Vagina (tissue), 2 donors: ENCODE measurements at places on chromosomes 7 and 10.

- H3K36me3 ChIP-seq, result no peaks in the 10 kb centered on the region
- DNase-seq, result no peak
- no peaks in the 10 kb centered on the region for H3K27me3 ChIP-seq
These were observed 109.5 kb upstream of the GATA3 start for GRCh38 chr10:7945034-7945433.

GRCh38 chr7:101916876-101917275, 99.5 kb downstream of the CUX1 start:
- H3K27me3 ChIP-seq, result no peaks in the 10 kb centered on the region

DNA sequence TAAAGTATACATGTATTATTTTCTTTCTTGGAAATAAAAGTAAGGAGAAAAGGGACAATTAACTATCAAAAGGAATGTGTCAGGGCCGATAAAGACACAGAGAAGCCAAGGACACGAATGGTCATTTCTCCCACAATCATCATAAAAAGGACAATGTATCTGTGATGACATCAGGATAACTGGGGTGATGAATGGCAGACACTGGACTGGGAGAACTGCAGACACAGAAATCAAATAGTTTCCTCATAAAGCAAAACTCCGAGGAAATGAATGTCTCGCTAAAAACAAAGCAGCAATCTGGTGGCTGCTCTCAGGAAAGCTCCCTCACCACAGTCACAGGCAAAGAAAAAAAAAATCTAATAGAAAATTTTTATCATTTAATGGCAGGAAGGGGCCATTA, 69.3 kb upstream of the NPY start:
- no peaks in the 10 kb centered on the region for H3K4me1 ChIP-seq
- H3K36me3 ChIP-seq, result no peaks in the 10 kb centered on the region
- no peaks in the 10 kb centered on the region for H3K27me3 ChIP-seq
- H3K4me3 ChIP-seq, result no peak overlapping the region
- DNase-seq, result no peak
- H3K27ac ChIP-seq, result no peak overlapping the region

- H3K4me3 ChIP-seq, result no peak overlapping the region
- H3K36me3 ChIP-seq, result no peaks in the 10 kb centered on the region
- DNase-seq, result no peak
- no peaks in the 10 kb centered on the region for H3K4me1 ChIP-seq
- H3K27me3 ChIP-seq, result no peaks in the 10 kb centered on the region
These were observed 123.0 kb upstream of the SP4 start for GRCh38 chr7:21304808-21305375.

DNA sequence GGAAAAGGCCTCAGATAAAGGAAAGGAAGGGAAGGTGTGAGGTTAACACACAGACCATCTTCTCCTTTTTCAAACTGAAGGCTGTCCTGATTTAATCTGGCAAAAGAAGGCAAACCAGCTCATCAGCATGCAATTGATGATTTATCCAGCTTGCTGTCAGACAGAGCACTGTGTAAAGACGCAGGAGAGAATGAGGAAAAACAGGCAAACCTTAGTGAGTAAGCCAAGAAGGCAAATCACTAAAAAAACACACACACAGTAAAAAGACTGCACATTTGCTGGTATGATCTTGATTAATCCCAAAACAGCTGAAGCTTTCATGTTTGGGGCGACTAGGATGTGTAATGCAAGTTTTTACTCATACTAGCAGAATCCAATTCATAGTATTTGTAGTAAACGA, 65.8 kb upstream of the SKAP2 start:
- no peak overlapping the region for H3K4me3 ChIP-seq
- no peaks in the 10 kb centered on the region for H3K27me3 ChIP-seq
- H3K4me1 ChIP-seq, result no peaks in the 10 kb centered on the region
- no peaks in the 10 kb centered on the region for H3K36me3 ChIP-seq
- DNase-seq, result no peak
- H3K27ac ChIP-seq, result no peak overlapping the region
